T-cell (primary cell): ENCODE measurements at places on chromosomes 16 and 17.

DNA sequence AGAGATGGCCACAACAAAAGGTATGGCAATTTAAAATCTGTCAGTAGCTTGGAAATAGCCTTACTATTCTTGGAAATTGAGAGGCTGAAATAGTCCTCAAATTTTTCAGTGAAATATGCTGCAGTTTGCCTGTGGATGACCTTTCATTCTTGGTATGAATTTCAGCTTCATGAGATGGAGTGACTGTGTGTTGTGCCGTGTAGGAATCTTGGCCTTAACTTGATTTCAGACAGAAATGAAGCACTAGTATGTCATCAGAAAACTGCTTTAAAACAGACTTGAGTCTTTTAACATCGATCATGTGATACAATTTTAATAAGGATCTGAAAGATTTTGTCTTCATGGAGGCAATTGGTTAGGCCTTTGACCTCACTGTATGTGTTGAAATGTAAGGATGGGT lies 247.2 kb downstream of the CNTNAP4 start:
- no peak for DNase-seq

- no peak for DNase-seq
Measured at GRCh38 chr17:49546546-49547535, 28.8 kb upstream of the NXPH3 start.

- no peak for DNase-seq
Measured at GRCh38 chr16:5046914-5047313, 13.2 kb upstream of the NAGPA start.

- DNase-seq: no peak
Measured at GRCh38 chr17:81346908-81347349, 48.3 kb upstream of the BAHCC1 start.

GRCh38 chr17:35350493-35350892 lies 22.9 kb downstream of the SLFN11 start:
- DNase-seq: no peak

DNA sequence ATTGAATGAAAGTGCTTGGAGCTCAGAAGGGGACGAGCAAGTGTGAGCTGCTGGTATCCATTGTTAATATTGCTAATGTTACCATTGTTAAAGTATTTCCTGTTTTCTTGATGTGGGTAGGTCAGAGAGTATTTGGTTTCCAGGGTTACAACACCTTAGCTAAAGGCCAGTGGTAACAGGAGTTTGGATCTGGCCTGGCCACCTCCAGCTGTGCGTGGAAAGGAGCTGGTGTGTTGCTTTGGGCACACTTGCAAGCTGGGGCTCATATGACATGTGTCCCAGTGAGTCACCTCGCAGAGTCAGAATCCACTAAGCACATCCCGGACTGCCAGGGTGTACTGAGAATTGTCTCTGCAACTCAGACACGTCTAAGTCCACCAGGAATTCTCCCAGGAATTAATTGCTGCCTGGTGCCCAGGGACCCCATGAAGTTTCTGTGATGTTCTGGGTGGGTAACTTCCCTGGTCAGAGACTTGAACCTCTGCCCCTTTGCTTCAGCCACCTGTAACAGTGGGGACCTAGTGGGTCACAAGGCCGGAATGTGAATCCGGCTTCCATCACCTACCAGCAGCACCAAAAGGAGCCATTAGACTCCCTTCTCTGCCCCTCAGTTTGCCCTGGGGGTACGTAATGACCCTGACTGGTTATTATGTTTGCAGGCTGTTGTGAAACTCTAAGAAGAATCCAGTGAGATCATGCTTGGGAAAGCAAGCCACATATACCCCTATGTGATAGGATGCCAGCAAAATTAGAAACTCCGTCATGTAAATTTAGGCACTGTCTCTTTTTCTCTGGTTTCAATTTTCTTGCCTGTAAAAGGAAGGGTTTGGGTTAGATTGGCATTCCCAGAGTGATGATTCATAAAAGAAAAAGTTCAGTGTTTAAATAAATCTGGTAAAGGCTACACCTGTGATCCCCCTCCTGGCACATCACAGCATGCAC lies 12.8 kb downstream of the SLC6A2 start:
- no peak for DNase-seq

DNA sequence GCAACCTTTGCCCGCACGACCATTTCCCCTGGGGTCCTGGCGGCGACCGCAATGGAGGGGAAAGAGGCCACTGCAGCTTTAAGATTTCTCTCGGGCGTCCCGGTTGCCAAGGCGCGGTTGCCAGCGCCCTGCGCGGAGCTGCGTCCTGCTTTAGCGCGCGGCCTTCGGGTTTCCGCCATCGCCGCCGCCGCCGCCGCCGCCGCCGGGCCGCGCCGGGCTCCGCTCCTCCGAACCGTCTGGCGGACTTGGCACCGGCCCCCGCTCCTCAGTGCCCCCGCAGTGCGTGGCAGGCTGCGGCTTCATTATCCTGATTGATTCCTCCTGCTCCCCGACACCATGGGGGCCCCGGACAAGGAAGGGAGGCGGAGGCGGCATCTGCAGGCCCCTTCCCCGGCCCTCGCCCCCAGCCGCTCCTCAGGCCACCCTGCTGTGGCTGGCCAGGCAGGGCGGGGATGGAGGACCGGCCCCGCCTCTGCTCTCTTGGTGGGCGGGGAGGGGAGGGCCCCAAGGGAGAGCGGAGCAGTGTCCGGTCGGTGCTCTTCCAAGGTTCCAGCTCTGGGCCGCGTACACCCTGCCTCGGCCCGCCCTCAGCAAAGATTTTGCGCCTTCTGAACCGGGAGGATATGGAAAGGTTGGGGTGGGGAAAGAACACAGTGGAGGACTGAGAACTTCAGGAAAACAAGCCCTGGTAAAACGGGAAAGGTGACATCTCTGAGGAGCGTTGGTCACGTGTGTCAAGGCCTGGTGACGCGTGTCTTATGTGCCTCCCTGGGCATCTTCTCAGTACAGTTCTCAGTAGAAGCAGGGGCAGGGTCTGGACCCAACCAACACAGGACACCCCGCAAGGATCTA lies 34.0 kb downstream of the NEUROD2 start:
- no peak for DNase-seq

DNA sequence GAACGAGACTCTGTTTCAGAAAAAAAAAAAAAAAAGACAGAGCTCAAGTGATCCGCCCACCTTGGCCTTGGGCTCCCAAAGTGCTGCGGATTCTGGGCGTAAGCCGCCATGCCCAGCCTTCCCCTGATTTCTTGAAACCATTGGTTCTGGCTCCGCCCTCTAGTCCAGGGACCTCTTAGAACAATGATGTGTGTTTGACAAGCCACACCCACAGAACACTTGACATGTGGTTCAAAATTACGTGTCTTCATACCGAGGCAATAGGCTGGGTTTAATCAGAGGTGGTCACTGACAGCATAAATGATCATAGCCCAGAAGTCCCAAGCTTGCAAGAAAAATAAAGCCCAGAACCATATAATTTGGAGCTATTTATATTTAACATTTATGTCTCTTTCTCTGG lies 23.0 kb downstream of the KNOP1 start:
- no peak for DNase-seq

DNA sequence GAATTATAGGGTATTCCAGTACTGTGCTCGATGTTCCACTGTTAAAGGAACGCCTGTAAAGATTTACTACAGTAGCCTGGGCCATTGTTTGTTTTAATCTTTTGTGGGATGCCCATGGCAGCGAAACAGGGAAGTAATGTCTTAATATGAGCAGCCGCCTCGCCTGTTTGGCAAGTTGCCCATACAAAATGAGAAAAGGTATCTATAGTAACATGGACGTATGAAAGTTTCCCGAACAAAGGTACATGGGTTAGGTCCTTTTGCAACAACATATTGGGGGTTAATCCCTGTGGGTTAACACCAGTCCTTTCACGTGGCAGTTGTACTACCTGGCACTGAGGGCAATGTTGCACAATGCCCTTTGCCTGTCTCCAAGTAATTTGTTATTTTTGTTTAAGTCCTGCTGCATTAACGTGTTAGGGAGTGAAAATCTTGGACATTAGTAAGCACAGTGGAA lies 21.1 kb upstream of the TMC5 start:
- no peak for DNase-seq

DNA sequence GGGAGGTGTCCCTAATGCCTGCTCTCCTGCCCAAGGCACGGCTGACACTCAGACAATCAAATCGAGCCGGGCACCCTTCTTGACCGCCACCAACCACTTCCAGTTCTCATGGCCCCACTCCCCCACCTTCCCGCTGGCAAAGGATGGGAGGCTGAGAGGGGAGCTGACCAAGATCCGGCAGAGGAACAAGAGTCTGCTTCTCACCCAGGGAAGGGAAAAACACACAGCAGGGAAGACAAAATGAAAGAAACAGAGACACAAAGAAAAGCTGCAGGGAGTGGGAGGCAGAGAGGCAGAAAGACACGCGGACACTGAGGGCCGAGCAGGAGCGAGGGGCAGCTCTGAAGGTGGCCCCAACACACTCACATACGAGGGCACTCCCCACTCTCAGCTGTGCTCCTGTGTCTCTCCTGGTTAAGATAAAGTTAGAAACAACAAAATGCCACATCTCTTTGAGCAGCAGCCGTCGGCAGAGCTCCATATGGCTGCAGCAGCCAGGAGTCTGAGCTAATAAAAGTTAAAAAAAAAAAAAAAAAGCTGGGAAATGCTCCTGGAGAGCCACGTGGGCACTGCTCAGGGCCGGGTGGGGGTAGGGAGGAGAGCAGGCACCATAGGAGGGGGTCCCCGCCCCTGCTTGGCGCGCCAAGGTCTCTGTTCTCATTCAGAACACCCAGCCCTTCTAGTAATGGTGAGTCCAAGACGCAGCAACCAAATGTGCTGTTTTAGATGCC lies 7.4 kb downstream of the LRRC75A start:
- DNase-seq: no peak

DNA sequence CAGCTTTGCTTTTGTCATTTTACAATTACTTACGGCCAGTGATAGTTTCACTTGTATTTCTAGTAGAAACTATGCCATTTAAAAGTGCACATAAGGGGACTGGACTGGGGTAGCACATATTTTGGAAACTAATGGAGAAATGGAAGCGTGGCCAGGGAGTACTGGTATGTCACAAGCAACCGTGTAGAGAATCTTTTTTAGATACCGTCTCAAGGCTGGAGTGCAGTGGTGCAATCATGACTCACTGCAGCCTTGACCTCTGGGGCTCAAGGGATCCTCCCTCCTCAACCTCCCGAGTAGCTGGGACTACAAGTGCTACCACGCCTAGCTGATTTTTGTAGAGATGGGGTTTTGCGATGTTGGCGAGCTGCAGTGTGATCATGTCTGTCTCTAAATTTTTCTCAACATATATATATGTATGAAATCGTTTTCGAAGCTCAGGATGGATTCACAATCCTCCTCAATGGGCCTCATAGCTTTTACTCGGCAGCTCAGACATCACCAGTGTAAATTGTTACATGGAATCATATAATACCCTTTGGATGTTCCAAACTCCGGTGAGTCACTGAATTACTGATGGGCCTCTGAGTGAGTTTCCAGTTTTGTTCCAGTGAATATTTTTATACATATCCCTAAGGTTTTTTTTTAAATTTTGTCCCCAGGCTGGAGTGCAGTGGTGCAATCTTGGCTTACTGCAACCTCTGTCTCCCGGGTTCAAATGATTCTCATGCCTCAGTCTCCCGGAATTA lies 51.7 kb downstream of the ZNF778 start:
- no peak for DNase-seq
